ENCODE measurements at places on chromosomes 6 and 20.

DNA sequence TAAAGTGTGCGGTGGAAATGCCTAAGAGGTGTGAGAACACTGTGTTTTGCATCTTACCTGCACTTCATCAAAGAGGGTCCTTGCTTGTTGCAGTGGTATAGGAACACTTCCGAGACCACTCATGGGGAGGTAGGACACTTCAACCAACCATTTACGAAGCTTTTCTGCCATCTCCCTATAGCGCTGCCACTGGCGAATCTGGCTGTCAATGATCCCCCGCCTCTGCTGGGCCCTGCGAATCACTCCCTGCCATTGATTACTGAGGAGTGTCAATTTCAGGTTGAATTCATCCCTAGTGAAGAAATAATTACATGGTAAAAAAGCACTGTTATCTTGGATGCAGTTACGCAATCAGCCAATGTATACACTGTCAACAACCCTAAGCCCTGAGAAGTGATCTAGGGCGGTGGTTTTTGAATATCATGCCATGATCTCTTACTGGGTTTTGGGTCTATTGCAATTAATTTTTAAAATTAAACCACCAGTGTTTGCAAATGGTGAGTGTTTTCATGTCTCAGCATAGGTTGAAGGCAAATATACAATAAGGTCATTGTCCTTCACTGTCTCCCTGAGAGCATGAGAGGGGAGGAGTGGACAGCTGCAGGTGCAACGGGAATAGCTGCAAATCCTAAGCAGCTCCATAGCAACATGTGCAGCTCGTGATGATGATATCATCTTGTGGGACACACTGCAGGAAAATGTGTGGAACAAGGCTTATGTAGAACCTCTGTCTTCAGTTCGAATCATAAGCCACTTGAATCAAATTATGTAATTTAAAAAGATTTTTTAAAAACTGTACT, 400.6 kb downstream of the ESR1 start:
- DNase-seq: no peak

DNA sequence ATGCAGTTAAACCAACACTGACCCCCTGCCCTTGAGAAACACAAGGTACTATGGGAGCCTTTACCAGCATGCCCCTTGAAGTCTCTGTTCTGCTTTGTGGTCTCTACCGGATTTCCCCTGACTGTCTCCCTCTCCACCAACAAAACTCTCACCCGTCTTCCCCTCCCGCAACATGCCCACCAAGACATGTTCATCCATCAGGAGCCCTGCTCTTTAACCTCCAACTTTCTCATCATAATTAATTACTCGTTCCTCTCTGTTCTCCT, 1.1 kb downstream of the ZNF165 start:
- DNase-seq: no peak

GRCh38 chr6:11043961-11044711, at the start of gene ELOVL2:
Gene ELOVL2 (minus strand): TSS chr6:11044305. CDS start chr6:11044230, 75 bp downstream.
- no peak for DNase-seq

GRCh38 chr20:38620441-38620840, 18.8 kb downstream of the ARHGAP40 start:
- no peak for DNase-seq

GRCh38 chr6:31035862-31036497, 25.7 kb downstream of the MUC22 start:
- DNase-seq: no peak

DNA sequence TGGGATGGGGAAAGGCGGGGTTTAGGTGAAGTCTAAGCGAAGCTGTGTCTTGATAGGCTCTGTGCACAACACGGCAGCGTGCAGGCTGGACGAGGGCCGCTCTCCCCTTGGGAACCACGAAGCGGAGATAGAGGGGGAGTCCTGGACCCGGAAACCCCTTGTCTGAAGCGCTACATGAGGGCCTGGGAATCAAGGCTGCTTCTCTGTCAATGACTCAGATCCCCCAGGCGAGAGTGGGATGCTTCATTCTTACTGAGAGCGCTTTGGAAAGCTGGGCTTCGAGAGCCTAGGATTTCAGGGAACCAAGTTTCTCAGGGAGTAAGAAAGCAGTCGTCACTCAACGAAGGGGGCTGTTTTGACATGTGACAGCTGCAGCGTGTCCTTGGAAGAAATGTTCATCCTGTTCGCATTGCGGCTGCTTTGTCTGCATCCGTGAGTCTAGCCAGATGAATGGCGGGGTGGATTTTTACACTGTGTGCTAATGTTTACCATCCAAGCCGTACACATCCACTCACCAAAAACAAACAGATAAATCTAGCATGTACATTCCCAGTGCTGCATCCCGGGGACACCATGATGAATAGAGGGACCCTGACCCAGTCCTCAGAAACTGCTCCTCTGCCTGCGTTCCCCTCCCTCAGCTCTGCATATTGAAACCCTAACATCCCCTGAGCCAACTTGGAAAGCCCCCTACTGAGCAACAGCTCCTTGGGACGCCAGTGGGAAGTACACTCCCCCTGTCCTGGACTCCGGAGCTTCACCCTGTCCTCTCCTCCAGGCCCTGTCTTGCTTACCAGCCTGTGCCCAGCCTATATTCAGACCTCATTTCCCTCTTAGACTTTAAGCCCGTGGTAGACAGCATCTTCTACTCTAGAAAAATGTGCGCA, 24.5 kb upstream of the RTF2 start:
- DNase-seq: no peak

DNA sequence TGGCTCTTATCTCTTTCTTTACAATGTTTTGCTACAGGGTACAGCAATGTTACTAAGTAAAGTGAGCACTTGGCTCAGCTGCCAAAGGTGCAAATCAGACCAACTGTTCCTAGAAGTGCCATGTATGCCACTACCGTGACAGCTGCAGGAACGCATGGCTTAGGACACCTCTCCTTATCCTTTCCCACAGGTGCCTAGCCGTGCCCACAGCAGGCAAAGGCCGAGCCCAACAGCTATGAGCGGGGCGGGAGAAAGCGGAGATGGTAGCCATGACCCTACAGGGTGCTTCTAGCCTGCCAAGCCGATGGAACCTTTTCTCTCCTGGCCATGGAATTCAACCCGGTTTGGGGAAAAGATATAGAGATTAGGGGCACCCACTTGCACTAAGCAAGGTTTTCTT, 97.1 kb downstream of the FAXC start:
- no peak for DNase-seq

- no peak for DNase-seq
These were observed 80.3 kb downstream of the ASXL1 start for GRCh38 chr20:32438331-32438858.

GRCh38 chr6:170166511-170167122, 124.3 kb downstream of the DLL1 start:
- no peak for DNase-seq

- DNase-seq: no peak
These were observed 885.3 kb upstream of the FLRT3 start for GRCh38 chr20:15222502-15223330.

- DNase-seq: no peak
These were observed 25.5 kb downstream of the FARS2 start for GRCh38 chr6:5286780-5287179.

DNA sequence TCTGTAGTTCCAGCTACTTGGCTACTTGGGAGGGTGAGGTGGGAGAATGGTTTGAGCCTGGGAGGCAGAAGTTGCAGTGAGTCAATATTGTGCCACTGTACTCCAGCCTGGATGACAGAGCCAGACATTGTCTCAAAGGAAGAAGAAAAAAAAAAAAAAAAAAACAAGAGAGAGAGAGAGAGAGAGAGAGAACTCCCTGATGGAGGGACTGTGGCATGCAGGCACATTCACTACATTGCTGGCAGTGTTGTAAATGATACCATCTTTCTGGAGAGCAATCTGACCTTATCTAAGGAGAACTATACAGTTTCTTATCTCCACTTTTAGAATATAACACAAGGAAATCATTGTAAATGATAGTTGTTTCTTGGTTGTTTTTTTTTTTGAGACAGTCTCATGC, 85.1 kb downstream of the MDN1 start:
- DNase-seq: no peak

GRCh38 chr6:7726416-7727085, 652 bp downstream of the BMP6 start:
- DNase-seq: no peak

- DNase-seq: no peak
These were observed 80.2 kb downstream of the MLIP start for GRCh38 chr6:54191461-54191860.

DNA sequence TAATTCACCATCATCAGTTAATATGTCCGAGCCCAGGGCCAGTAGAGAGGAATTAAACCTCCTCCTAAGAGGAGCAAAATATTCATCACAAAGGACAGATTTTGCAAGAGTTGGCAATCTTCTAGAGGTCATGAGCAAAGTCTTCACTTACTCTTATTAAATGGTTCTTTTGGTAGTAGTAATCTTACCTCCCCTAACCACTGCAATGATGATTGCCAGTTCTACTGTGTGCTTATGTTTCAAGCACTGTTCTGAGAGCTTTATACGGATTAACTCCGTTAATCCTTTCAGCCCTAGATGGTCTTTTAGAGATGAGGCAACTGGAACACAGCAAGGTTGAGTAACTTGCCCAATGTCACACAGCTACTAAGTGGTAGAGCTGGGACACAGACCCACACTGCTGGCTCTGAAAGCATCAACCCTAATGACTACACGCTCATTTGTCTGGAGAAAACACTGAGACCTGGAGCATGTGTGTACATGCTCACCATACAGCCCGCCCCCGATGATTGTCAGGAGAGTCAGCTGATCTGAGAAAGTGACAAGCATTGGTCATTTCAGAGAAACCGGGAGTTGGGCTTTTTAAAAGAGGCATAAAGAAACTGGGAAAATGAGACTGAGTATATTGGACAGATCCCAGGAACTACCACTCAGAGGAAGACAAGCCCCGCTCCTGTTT, 276.0 kb downstream of the NRN1 start:
- DNase-seq: no peak

- DNase-seq: no peak
These were observed 51.3 kb downstream of the PHF20 start for GRCh38 chr20:35823147-35823546.

DNA sequence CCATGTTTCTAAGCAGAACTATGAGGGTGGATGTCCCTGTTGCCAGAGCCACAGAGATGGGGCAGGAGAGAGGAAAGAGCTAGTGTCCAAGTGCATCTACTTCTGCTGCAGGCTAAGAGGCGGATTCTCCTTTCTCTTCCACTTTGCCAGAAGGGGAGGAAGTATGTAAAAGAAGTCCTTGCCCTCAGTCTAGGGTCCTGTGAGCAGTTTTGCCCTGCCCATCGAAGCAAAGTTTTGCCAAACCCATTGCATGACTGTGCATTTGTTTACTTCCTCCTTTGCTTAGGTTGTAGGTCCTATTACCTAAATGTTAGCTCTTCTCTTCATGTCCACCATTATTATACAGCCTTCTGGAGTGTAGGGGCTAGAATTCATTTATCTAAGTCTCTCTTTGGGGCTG, 106.2 kb upstream of the ARMC2 start:
- no peak for DNase-seq

GRCh38 chr20:63296531-63297299, 3.7 kb downstream of the COL20A1 start:
- DNase-seq: no peak

- DNase-seq: no peak
These were observed 7.5 kb upstream of the RAET1E start for GRCh38 chr6:149905371-149905910.

- no peak for DNase-seq
These were observed 108.2 kb upstream of the NFATC2 start for GRCh38 chr20:51650685-51651134.

GRCh38 chr6:2165286-2165685, 80.1 kb downstream of the GMDS start:
- DNase-seq: no peak

GRCh38 chr6:20497216-20498040, 36.8 kb upstream of the CDKAL1 start:
- no peak for DNase-seq

DNA sequence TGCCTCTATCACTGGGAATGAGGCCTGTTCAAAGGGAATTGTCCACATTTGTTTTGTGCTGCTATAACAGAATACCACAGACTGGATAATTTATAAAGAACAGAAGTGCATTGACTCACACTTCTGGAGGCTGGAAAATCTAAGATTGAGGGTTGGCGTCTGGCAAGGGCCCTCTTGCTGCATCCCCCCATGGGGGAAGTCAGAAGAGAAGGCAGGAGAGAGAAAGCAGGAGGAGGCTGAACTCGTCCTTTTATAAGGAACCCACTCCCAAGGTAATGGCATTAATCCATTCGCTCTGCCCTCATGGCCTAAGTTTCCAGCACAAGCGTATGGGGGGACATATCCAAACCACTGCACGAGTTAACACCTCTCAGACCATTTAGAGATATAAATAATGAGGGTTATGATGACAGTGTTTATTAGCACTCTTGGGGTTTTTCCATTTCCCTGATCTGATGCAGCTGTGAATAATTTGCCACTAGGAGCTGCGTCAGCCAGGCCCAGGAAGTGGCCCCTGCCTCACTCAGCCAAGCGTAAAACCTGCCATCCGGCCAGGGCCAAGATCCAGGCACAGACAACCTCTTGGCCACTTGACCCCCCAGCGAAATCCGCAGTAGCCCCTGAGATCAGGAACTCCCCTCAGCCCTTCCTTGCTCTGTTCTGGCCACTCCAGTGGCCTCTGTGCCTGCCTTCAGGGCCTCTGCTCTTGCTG, 14.2 kb upstream of the SLCO4A1 start:
- no peak for DNase-seq

DNA sequence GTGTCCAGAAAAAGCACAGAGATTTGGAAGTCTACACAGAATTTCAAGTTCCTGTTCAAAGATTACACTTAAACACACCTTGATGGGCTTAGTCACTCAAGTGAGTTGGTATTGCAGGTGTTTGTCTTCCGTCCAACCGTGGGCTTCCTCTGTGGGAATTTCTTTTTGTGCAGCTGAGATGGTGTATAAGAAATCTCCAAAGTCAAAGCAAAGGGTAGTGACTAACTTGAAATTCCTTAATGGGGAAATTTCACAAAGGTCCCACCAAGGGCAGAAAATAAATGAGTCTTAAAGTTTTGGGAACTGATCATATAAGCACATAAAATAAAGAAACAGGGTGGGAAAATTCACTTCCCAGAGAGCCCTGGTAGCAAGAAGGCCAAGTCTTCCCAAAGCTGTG, 102.0 kb upstream of the TNFAIP3 start:
- DNase-seq: no peak

DNA sequence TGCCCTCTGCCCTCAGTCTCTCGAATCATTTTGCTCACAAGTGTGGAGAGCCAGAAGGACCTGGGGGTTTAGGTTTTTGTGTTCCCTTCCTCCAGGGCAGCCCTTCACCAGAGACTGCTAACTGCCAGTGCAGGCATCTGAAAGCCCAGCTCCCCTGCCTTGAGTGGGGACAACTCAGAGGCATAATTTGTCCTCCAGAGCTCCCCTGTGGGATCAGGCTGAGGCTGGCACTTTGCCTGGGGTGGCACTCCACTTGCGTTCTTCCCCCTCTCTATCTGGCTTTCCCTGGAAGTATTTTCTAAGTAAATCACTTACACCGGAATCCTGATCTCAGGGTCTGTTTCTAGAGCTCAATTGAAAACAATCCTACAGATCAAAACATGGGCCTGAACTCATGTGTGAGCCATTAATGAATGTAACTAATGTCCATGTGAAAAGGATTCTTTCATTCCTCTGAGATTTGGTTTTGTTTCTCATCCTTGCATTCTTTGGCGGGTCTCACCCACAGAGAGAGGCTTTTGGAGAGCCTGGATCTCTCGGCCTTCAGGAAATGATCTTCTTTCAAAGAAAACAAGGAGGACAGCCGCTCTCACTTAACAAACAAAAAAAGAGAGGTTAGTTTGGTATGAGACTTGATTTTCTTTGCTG, 125.7 kb upstream of the RIPOR2 start:
- no peak for DNase-seq

Measured in NCI-H187 treated with DMSO at 0.1 percent for 48 hours (cell line).